Activated CD4-positive, alpha-beta T cell treated with anti-CD3 and anti-CD28 coated beads, Interleukin-2, amount 50 U/mL, for 24 hours (primary cell): ENCODE measurements at places on chromosomes 5 and 9.

DNA sequence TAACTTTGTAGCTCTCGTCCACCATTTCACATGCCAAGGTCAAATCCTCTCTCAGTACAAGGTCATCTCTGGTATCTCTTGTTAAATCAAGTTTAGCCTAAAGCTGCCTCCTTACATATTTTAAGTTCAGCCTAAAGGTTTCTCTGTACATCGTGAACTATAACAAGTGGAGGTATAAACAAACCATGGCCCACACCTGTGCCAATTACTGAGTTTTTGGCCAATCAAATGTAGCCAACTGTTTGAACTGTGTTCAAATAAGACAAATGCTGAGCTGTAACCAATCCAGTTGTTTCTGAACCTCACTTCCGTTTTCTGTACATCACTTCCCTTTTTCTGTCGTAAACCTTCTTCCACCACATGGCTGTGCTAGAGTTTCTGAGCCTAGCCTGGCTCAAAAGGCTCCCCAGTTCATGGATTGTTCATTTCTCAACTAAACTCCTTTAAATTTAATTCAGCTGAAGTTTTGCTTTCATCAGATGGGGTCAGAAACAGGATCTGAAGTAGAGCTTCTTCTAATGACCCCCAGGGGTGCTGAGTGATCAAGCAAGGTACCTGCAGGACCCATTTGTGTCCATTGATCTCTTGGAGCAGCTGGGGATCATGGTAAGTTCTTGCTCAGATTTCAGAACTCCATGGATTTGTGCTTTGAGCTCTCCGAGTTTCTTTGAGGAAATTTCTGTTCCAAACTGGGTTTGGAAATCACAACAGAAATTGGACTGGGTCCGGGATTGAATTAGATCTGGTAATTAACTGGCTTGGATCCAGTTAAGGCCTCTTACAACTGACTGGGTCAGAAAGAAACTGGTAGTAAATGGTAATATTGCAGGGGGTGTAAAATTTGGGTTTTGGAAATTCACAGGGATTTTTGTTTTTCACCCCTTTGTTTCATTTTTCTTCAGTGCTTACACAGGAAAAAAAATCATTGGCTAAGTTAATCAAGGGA, 11.0 kb upstream of the NANS start:
- peak; percentile 54 for DNase-seq

DNA sequence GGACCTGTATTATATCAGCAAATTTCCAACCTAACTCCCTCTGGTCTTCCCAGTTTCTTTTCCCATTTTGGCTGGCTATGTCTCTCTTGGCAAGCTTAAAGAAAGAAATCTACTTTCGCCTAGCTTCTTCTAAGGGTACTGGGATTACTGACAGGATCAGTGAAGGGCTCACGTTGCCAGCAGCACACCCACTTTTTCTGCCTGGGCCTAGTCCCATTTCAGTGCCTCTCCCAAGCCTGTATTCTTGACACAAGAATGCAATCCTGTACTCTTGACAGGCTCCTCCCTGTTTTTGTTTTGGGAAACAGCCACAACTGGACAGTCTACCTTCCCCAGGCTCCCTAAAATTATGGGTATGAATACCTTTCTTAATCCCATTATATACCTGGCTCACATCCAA, 170.5 kb downstream of the EPB41L4A start:
- no peak for DNase-seq

GRCh38 chr5:133247881-133248624, 196.2 kb downstream of the HSPA4 start:
- no peak for DNase-seq

DNA sequence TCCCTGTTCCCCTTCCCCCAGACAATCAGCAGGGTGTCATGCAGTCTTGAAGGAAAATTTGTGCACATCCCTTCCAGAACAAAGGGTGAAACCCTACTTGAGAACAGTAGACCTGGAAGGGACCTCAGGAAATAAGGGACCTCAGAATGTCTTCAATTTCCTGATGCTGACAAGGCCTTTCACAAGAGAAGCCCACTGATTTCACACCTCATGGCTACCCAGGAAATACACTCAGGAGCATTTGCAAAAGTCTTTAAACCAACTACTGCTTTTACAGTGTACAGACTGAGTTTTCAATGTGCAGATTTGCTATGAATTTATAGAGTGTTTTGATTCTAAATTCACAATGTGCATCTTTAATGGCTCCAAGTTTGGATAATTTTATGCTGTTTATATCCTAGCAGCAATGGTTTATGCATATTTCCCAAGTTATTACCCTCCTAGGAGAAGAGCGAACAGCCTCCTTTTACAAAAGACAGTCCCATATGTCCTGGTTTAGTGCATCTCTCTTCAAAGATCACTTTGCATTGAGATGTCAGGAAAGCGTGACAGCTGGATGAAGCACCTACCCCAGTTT, 74.8 kb downstream of the GALNT10 start:
- no peak for DNase-seq

GRCh38 chr5:135246923-135247795, 151.9 kb downstream of the MACROH2A1 start:
- DNase-seq = no peak

DNA sequence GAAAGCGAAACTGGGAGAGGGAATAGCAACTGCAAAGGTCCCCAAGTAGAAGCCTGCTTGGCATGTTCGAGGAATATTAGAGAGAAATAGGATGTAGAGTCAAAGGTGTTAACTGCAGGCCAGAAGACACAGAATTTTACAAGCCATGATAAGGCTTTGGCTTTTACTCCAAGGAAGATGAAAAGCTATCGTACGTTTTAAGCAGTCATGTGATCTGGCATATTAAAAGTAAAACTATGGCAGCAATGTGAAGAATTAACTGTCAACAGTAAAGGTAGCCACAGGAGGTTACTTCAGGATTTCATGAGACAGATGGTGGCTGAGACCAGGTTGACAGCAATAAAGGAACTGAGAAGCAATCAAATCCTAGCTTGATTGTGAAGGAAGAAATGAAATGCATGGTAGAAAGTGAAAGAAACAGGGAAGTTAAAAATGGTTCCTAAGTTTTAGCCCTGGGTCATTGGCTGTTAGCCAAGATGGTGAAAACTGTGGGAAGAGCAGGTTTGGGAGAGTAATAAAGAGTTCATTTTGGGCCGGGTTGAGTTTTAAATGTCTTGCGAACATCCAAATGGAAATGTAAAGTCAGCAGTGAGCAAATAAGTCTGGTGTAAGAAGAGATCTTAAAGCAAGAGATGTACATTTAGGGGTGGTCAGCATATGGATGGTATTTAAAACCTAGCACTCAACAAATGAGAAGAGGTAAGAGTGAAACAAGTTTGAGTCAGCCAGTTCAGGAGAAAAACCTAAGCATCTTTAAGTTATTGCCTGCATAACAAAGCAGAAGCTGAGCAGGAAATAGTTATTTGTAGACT, 20.3 kb upstream of the TTC33 start:
- no peak for DNase-seq

DNA sequence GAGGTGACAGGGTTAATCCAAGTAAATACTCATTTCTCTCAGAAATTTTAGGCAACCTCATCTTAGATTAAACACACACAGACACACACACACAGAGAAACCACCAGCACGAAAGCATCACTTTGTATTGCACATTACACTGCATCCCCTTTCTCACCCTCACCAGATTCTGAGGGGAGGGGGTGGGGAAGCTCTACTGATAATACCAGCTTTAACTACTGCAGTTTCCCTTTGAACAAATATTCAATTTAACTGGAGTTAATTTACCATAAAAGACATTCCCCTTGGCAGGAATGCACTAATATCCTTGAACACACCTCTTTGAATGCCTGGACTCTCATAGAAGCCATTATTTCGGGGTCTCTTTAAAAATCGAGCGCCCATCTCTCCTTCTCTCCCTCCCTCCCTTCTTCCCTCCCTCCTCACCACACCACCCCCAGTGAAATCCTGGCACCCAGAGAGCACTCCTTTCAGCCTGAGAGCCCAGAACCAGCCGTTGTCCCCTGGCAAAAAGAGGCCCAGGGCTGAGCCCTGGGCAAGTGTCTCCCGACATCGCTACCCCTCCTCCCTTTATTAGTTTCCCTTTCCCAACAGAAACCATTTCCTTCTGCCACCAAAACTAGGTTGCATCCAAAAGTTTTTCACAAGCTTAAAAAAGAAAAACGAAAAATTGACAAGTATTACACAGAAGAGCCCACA, 2.8 kb upstream of the NFIB start:
- no peak for DNase-seq

DNA sequence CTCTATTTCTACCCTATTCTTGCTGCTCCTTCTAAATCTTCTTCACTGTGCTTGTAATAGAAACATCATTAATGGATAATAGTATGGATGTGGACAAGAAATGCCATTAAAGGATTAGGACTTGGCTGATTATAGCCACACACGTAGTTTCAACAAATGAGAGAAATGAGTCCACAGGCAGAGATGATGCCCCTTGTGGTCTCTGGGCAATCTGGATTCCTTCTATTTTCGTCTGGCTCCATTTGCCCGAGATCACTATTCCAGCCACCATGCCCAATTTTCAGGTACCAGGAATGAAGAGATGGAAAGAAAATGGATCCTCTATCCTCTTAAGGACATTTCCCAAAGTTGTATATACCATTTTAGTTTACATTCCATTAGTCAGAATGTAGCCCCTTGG, 13.2 kb downstream of the VLDLR start:
- no peak for DNase-seq

DNA sequence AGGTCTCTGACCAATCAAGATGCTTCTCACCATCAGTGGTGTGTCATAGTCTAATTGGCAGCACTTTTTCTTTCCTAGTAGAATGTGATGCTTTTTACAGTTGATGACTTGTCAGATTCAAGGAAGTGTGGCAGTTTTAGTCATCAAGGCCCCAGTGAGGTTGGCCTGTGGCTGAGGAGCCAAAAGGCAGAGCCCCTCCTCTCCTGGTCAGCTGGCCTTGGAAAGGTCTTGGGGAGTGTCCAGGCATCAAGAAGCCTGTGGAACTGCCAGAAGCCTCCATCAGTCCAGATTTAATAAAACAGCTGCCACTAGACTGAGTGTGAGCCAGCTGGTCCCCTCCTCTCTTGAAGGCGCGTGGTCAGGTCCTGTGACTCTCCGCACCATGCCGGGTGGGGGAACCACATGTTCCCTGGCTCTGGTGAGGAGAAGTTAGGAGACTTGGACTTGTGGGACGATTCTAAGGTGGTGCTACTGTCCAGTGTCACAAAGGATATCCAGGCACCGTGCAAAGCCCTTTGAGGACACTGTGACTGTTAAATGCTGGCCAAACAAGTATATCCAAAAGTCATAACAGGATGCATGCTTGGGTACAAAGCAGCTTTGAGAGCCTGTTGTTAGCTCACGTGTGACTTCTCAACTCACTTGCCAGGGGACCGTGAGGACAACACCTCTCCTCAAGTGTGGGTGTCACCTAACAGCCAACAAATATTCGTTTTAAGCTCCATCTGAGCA, 6.1 kb upstream of the ANGPTL2 start:
- no peak for DNase-seq

GRCh38 chr9:22645893-22646292, 199.3 kb downstream of the DMRTA1 start:
- no peak for DNase-seq

GRCh38 chr9:6488395-6488794, 75.4 kb downstream of the UHRF2 start:
- no peak for DNase-seq

- DNase-seq = no peak
These were observed 9.3 kb upstream of the PFDN1 start for GRCh38 chr5:140312067-140312790.

GRCh38 chr5:150777685-150778084, 872 bp upstream of the SMIM3 start:
- no peak for DNase-seq

GRCh38 chr5:36657563-36657995, 51.2 kb downstream of the SLC1A3 start:
- DNase-seq = no peak

DNA sequence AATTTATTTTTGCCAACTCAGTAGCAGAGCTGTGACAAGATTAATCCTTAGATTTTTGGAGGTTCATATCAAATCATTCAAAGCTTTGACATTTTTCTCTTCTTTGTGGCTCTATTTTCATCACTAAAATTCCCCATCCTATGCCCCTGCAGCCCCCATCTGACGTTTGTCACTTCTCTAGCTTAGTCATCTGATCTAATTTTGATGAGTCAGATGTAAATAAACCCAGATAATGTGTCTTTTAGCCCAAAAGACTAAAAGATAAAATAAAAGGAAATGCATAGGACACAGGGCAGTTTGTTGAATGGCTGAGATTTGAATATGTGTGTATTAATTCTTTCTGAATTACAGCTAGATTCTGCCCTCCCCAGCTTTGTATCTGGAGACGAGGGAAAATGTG, 897 bp upstream of the HSPB3 start:
- DNase-seq = no peak

- DNase-seq = peak; percentile 65
These were observed 2.0 kb upstream of the PFN3 start for GRCh38 chr5:177402271-177403043.

DNA sequence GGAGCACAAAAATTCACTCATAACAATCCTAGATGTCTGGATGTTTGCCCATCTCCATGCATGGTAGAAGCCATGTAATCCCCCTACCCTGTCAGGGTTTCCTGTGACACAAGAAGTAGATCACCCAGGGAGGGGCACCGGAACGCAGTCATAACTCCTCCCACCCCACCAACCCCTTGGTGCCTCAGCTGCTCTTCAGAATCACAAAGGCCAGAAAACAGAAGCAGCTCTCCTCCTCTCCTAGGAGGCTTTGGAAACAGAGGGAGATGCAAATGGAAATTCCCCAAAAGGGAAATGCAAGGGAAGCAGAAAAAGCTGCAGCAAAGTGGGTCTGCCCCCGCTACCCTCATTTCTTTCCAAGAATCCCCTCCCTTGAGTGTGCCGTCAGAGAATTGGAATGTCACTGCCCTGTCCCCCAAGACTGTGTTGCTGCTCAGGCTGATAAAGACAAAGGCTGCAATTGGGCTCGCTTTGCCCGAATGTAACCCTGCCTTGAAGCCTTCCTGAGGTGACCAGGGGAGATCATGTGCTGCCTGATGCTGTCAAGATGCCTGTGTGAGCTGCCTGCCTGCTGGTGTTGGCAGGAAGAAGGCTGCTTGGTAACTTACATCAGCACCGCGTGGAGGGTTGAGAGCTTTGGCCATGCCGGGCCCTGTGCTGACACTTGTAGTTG, 65.5 kb upstream of the ABCA1 start:
- DNase-seq = no peak

- DNase-seq = no peak
These were observed 6.8 kb downstream of the MACROH2A1 start for GRCh38 chr5:135392256-135392655.

GRCh38 chr9:121434969-121435368, 64.7 kb downstream of the GGTA1 start:
- DNase-seq = no peak

DNA sequence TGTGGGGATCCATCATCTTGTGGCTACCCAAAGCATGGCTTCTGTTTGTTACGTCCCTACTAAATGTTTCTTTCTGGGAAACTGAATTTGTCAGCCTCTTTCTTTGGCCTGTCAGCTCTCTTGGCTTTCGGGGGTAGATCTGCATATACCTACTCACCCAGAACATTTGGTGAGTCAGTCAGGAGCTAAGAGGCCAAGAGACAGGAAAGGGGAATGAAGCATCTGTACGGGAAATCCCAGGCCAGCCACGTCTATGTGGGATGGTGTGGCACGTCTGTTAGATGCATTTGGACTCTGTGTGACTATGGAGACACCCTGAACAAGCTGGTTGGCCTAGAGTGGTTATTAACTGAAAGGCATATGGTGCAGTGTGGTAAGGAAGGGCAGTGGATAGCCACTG, 58.1 kb downstream of the CDO1 start:
- DNase-seq = no peak

- DNase-seq = no peak
These were observed 205.9 kb downstream of the AUH start for GRCh38 chr9:91155746-91156376.
